MV-4-11 (cell line): ENCODE measurements at places on chromosomes 4 and X.

DNA sequence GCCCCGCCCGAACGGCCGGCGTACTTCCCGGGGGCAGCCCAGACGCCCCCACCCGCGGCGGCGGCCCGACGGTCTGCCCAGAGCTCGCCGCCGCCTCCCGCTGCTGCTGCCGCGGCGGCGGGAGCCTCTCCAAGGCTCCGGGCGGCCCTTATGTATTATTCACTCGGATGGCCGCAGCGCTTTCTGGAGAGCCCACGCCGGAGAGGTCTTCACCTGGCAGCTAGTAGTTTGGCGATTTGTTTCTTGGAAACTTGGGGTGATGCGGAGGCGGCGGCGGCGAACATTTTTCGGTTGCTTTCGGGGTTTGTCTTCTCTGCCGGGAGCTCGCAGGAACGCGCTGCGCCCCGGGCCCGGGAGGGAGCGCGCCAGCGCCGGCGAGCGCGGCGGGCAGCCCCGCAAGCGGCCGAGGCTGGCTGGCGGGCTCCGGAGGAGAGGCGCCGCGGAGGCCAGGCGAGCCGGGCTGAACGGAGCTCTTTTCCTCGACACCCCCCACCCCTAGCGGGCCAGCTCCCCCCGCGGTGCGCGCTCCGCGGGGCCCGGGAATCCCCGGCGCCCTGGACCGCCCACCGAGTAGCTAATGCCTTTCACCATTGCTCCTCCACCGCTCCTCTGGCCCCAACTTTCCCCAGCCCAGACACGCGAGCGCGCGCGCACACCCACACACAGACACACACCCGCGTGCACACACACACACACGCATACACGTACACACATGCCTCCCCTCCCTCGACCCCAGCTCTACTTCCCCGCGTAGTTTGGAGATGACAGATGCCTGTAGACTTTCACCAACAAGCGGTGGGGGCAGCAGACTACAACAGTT lies 113.5 kb downstream of the DHX15 start:
- DNase-seq = no peak

- no peak for DNase-seq
Measured at GRCh38 chr4:57333684-57334083, 223.5 kb upstream of the IGFBP7 start.

DNA sequence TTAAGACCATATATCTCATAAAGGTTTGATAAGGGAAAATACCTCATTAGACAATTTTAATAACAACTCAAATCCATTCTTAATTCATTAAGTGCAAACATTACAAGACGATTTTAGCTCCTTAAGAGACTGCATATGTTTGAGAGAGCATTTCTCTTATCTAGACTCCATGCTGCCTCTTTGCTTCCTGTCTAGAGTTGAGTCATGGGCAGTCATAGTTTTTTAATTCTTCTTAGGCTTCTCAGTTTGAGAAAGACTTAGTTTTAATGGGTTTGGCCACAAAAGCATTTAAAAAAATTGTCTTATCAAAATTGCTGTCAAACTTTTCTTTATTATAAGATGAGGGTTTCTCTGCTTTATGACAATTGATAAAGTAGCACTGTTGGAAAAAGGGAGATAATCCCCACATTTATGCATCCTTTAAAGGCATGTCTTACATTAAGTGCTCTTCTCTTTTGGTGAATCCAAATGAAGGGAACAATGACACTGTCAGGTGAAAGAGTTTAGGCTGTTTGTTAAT lies 713.4 kb downstream of the PCDH18 start:
- DNase-seq = no peak

GRCh38 chrX:74420196-74421035 lies 877 bp upstream of the SLC16A2 start:
- DNase-seq = no peak

- no peak for DNase-seq
Measured at GRCh38 chr4:602559-602942, 22.8 kb upstream of the PDE6B start.

DNA sequence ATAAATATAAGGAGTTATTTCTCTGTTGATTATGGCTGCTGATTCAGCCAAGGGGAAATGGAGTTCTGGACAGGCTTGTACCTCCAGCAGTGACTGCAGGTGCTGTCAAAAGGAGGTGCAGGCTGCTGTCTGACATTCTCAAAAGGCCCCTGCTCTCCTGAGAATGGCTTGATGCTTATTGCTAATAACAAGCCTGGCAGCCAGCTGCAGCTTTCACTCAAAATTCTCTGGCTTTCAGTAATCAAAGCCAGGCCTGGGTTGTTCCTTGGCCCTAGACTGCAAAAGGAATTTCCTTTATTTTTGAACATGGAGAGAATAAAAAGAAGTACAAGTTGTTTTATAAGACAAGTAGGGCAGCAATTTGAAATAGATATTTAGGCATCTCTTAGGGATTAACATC lies 575.9 kb downstream of the MID1IP1 start:
- DNase-seq = no peak

- DNase-seq = no peak
Measured at GRCh38 chr4:38382520-38382919, 281.5 kb upstream of the KLF3 start.

- DNase-seq = no peak
Measured at GRCh38 chr4:33948921-33949320, 2295.4 kb downstream of the ARAP2 start.

DNA sequence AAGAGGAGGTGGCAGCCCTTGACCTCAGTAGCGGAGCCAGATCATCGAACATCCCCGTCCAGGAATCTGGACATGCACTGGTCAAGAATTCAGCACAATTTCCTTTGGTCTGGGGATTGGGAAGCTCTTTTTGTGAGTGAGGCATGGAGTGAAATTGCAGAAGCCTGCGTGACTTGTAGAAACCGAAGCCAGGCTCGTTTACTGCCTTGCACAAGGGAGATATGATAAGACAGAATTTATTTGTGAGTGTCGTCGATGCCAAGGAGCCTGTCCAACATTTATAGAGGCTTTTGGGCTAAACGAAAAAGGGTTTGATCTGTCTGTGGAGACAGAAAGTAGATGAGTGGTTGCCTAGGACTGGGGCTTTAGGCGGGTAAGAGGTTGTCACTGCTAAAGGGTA lies 50.6 kb downstream of the TBL1X start:
- no peak for DNase-seq

- no peak for DNase-seq
Measured at GRCh38 chr4:33998291-33998690, 2246.0 kb downstream of the ARAP2 start.

GRCh38 chr4:71261633-71262121 lies 77.1 kb upstream of the SLC4A4 start:
- DNase-seq = no peak

DNA sequence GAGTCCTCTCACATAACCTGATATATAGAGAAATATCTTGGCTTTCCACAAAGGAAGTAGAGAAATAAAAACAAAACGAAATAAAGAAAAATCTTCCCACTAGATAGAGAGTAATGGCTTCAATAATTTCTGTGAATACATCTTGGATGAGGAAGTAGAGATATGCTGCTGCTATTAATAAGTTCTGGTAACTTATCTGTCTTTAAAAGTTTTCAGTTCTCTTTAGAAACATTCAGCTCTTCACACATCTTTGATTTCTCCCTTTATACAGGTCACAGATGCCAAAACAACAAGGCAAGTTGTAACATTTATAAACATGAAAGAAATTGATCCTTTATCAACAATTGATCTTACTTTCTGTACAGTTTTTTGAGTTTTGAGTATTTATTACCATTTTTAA lies 615.8 kb downstream of the TRAM1L1 start:
- no peak for DNase-seq

DNA sequence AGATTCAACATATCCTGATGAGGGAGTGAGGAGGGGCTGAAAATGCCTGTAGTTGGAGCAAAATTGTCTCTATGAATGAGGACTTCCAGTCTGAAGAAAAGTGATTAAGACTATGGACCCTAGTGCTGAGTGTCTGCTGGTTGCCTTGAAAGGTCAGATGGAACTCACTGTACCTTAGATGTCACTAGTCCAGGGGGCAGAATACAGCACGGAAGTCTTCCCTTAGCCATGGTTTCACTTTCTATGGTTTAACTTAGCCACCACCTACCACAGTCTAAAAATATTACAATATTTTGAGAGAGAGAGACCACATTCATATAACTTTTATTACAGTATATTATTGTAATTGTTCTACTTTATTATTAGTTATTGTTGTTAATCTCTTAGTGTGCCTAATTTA lies 223.1 kb downstream of the FMR1NB start:
- DNase-seq = no peak

GRCh38 chr4:76969495-76969894 lies 19.9 kb downstream of the SEPTIN11 start:
- no peak for DNase-seq

GRCh38 chr4:53981567-53981966 lies 82.8 kb downstream of the CHIC2 start:
- no peak for DNase-seq
